ENCODE measurements at places on chromosomes 12 and 14. TPM values are rescaled to one million over a fixed set of nuclear protein-coding genes. Genes with fewer than 3 reads are reported as not detected.

TAS2R20 gene
- total RNA-seq = 0.81 TPM

RCOR1 gene
- 16.2 TPM for total RNA-seq

BATF gene
- 47.0 TPM for total RNA-seq

CLEC12A gene
- total RNA-seq = 0.47 TPM

PCNX4 gene
- total RNA-seq = 28.2 TPM

PLEKHG7 gene
- not detected for total RNA-seq

DNA sequence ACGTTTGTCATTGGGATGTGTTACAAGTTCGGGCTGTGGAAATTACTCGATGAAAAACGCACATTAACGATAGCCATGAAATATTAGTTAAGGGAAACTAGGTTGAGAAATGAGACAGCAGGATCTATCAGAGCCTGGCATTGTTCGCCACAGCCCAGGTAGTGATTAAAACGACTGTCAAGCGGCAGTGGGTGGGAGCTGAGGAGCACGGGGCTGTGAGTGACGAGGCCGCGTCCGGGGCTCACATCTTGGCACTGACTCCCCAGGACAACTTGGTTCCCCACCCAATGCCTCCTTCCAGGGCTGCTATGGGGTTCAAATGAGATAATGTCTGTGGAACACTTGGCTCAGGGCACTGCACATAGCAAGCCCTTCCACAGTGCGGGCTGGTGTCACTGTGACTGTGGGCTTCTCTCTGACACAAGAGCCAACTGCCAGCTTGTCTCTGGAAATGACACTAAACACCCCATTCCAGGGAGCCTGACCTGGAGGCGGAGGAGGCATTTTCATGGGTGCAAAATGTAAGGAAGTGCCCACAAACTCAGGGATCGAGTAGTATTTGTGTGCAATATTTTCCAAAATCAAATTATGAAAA is 19.3 kb downstream of the MMAB start:
- no peak for DNase-seq

DNA sequence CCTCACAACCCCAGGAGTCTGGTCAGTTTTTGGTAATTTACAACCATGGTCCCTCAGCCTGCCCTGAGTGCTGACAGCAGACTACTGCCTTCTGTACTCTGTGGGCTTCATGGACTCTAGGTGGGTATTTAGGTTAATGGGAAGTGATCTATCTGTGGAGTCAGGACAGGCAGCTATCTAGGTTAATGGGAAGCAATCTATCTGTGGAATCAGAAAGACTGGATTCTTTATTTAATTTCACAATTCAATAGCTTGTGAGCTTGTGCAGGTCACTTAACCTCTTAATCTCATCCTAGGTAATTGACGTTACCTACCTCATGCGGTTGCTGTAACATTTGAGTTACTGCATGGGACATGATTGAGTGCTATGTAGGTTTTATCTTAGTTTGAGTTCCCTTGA is 777.5 kb downstream of the NRXN3 start:
- no peak for DNase-seq

- DNase-seq = no peak
These were observed 27.7 kb downstream of the UBR7 start for GRCh38 chr14:93234798-93235197.

DNA sequence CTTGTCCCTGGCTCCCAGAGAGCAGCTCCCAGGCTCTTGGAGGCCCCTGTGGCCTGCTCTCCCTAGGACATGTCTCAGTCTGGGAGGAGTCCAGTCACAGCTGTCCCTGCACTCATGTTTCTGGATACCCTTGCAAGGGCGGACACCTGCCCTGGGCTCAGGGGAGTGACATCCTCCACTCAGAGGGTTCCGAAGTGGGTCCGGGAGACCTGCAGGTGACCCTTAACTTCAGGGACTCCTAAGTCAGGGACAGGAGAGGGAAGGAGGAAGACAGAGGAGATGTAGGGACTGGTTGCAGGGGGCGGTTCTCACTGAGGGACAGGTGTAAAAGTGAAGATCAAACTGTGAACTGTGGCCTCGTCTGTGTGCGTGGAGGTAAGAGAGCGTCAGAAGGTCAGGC is 37.6 kb downstream of the CACNA2D4 start:
- no peak for DNase-seq

GRCh38 chr12:90290980-90291975 is 582.6 kb upstream of the ATP2B1 start:
- DNase-seq = no peak

DNA sequence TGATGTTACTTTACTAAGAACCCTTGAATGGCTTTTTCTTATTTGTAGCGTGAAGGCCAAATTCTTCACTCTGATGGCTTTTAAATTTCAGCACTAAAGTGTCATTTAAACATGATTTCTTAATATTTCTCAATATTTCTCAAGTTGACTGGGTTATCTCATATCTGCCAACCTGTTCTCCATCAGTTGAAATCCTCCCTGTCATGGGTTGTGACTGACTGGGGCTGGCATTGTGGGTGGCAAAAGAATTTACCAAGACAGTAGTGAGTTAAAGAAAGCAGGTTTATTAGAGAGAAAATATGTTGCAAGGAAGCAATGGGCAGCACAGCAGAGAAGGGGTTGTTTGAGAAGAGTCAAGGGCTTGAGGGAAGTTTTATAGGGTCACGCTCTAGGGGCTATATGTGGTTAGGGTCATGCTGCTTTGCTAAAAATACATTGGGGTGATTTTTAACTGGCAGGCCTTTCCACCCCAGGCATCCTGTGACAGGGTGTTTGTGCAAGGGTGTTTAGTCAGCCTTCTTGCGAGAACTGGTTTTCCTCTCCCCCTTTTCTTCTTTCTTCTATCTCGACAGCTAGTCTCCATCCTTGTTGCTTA is 232.8 kb upstream of the SEL1L start:
- DNase-seq = no peak

DNA sequence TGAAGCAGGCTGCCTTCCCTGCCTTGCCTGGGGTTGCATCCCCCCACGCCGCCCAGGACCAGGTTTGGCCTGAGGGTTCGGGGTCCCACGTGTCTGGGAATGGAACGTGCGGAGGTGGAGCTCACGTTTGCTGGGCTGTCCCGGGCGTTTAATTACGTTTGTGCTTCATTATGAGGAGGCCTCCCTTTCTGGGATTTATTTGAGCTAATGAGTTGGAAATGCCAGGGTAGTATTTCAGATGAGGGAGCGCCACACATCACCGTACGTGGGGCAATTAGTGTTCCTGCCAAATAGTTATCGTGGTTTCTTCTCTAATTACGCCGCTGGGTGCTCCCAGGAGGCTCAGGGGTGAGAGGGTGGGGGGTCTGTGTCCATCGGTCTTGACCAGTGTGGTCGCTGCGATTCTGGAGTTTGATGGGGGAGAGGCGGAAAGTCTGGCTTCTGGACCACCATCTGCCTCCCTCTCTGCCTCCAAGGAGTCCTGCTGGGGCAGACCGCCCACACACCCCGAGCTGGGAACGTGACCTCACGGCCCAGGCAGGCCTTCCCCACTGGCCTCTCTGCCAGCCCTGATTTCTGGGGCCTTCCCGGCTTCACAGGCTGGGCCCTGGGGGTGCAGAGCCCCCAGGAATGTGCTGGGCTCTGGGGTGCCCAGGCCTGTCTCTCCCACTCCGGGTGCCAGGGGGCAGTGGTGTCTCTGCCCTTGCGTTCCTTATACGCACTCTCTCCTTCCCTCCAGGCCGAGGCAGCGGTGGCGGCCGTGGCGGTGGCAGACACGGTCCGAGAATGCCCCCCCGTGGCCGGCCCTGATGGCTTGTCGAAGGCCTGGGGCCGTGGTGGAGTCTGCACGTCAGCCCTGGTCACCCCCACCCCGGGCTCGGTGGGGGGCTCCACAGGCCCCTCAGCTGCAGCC is 18.9 kb downstream of the KIF26A start:
- no peak for DNase-seq

GRCh38 chr12:108196319-108196718 is 67.2 kb downstream of the WSCD2 start:
- no peak for DNase-seq

DNA sequence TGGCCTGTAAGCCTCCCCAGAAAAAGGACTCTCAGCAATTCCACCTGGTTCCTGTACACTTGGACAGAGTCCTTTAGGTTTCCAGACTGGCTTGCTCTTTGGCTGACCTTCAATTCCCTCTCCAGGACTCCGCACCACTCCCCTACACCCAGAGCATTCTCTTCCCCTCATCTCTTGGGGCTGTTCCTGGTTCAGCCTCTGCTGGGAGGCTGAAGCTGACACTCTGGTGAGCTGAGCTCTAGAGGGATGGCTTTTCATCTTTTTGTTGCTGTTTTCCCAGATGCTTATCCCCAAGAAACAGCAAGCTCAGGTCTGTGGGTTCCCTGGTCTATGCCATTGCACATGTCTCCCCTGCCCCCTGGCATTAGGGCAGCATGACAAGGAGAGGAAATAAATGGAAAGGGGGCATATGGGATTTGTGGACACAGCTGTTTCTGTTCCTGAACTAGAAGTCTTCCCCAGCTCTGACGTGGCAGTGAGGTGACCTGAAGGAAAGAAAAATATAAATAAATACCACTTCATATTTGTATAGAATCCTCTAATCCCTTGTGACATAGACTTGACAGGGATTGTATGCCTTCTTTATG is 1.3 kb downstream of the RNASE7 start:
- DNase-seq = no peak

All from activated CD8-positive, alpha-beta T cell treated with anti-CD3 and anti-CD28 coated beads for 36 hours (primary cell).